Fibroblast of the aortic adventitia (primary cell): ENCODE measurements at places on chromosomes 2 and 18. TPM values are rescaled to one million over a fixed set of nuclear protein-coding genes. Genes with fewer than 3 reads are reported as not detected.
A peak's percentile ranks its signal among the peaks of the same experiment; 100 is the strongest.

DNA sequence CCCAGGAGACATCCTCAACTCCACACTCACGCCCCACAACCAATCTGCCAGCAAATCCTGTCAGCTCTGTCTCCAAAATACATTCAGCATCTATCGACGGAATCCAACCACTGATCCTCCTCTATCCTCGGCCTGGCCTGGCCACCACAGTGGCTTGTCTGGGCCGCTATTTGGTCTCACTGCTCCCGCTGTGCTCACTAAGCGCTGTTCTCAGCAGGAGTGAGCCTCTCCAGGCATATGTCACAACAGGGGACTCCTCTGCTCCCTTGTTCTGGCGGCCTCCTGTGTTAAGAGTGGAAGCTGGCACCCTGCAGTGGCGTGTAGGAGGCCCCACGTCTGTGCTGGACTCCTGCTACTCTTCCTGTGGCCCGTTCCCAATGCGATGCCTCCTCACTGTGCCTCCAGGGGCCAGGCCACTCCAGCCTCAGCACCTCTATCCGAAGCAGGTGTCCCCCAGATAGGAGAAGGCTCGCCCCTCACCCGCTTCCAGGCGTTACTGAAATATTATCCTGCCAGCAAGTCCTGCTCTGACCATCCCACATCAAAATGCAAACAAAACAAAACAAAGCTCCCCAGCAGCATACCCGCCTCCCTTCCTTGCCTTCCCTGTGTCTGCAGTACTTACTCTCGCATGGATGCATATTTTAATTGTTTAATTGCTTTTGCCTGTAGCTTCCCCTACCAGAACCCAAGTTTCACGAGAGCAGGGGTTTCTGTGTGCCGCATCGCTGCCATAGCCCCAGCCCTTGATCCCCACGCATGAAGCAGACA lies 39.9 kb downstream of the CENPO start:
- no peak for DNase-seq

DNA sequence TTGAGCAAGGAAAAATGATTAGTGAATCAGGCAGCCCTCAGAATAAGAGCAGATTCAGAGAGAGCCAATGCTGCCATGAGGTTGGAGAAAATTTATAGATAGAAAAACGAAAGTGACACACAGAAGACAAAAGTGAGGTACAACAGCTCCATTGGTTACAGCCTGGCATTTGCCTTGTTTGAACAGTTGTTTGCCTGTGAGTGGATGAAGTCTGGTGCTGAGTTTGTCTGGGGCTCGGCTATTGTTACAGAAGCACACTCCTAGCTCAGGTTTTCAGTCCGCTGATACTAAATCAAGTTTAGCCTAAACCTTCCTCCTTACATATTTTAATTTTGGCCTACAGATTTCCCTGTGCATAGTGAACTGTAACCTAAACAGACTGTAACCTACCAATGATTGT lies 387.8 kb upstream of the RAB12 start:
- DNase-seq = no peak

RAB17 gene
- 0.54 and 3.5 TPM in 2 replicates for total RNA-seq

DNA sequence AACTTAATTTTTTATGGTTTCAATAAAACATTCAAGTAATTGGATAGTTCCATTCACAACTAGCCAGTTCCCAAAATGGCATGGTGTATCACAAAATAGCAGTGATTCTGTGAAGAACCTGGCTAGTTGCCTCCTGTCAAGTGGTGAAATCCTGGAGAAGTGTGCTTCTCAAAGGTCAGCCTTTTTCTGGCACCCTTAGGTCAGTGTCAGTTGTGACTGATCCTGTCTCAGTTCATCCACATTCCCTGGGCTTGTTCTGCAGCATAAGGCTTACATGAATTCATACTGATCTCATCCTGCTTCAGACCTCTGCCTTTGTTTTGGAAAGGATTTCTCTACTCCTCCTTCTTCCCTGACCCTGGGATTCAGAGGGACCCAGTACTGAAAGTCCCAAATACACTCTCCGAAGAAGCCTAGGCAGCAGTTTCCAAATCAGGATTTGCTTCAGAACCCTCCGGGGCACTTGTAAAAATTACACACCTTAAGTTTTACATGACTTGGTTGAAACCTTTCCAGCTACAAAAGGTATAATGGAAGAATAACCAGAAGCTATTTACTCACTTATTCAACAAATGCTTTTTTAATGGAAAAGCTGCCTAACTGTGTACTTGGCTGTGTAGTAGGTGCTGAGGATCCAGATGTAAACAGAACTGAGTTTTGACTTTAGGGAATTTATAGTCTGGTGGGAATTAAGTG lies 11.0 kb downstream of the MAP3K20 start:
- DNase-seq = no peak

DNA sequence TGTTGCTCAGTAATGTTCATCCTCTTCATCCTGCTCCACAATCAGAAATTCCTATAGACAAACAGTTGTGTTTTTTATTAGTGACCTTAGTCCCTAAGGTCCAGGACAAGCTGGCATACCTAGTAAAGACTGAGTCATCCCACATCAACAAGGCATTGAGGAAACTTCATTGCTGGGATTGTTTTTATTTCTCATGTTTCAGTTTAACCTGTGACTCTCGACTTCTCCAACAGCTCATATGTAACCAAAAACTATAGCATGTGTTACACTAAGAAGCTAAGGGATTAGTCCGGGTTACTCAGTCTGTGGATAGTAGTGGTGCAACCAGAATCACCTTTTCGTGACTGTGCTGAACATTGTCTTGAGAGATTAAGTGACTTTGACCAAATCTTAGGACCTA lies 292.1 kb downstream of the RDH14 start:
- DNase-seq = no peak

- peak; percentile 41 for DNase-seq
Measured at GRCh38 chr2:36441816-36442215, 86.2 kb downstream of the CRIM1 start.

GRCh38 chr2:209086761-209087160 lies 337.1 kb upstream of the MAP2 start:
- DNase-seq = no peak

- no peak for DNase-seq
Measured at GRCh38 chr2:134451347-134451630, 197.4 kb downstream of the MGAT5 start.

EGR4 gene
- total RNA-seq = not detected in 2 replicates

- no peak for DNase-seq
Measured at GRCh38 chr18:3255611-3256165, 6.2 kb upstream of the MYL12B start.

FLACC1 gene
- 1.2 and 3.6 TPM in 2 replicates for total RNA-seq

DNA sequence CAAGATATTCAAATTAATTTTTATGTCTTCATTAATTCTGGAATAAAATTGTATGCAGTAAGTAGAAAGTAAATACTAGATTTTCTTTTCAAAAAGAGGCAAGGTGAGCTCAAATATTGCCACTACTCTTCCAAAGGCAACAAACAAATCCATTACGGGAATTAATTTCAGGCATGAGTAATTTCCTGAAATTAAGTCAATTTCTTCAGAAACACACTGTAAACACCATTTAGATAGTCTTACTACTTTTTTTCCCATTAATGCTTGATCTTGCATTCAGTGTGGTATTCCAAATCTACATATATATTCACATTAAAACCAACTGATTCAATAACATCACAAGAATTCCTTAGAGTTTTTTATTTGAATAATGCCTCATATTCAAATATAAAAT lies 1274.0 kb upstream of the CRIM1 start:
- no peak for DNase-seq

DNA sequence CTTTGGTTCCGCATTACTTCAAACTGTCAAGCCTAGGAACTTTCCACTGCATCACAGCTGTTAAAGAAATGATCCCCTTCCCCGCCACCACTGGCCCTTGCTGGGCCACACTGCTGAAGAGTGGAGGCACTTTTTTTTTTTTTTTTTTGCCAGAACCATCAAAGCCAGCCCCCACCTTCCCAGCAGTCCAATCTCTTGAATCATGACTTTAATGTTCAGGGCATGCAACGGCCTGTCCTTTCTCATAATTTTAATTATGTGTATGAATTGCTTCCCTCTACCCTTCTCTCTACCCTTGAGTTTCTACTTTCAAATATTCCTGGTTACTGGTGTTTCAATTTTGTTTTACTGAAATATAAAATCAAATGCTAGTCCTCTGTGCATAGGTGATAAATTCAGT lies 102.1 kb upstream of the LMAN1 start:
- no peak for DNase-seq

GRCh38 chr2:176089843-176090395 lies 2.6 kb upstream of the HOXD13 start:
- DNase-seq = no peak

DNA sequence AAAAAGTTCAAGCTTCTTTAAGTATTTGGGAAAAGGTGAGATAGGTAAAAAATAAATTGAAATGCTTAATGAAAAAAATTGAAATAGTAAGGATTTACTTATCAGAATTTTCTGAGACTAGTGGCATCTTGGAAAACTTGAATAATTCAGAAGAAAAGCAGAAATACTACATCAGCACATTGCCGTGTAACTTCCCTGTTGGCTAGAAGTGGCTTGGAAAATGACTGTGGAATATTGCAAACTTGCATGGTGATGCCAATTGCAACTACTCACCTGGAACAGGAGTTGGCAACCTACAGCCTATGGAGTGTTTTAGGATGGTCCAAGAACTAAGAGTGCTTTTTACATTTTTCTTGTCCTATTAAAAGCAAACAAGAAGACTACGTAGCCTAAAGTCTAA lies 603.5 kb upstream of the VRK2 start:
- no peak for DNase-seq

LGALSL gene
- 5.0 and 11.0 TPM in 2 replicates for total RNA-seq

HRH4 gene
- under 0.01 TPM in 1 of 2 replicates, not detected in the other for total RNA-seq

DNA sequence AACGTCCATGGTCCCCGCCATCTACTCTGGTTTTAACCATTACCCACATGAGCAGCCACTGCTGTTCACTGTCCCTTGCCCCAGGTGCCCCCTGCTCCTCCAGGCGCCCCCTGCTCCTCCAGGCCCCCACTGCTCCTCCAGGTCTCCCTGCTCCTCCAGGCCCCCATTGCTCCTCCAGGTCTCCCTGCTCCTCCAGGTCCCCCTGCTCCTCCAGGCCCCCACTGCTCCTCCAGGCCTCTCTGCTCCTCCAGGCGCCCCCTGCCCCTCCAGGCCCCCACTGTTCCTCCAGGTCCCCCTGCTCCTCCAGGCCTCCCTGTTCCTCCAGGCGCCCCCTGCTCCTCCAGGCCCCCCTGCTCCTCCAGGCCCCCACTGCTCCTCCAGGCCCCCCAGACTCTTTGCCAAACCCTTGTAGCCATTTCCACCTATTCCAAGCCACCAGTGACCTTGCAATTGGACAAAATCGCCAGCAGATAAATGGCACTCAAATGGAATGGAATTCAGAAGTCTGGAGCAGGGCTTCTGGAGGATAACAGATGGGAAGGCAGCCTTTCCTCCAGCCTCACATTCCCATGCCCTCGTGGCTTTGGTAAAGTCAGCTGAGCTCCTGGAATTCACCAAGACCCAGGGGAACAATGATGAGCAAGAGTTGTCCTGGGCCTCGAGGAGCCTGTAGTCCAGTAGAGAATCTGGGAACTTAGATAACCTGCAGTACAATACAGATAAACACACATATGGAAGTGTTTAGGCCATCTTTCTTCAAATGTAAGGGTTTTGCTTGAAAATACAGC lies 13.3 kb upstream of the RPL31 start:
- DNase-seq = no peak

DNA sequence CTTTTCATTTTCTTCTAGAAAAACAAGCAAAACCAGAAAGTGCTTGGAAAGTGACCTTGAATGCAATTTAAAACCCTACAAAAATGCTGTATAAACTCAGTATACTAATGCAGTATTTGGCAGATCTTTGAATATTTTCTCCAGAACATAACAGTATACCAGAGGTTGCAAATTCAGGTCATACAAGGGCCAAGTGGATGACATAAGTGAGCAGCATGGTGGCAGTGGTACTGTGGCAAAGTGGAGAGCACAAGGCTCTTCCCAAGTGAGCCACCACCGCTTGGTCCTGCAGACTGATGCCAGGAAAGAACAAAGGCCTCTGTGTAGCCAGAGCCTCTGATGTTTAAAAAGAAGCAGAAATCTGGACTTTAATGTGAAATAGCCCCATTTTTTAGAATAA lies 33.1 kb downstream of the METTL4 start:
- DNase-seq = no peak

- no peak for DNase-seq
Measured at GRCh38 chr2:209988010-209988409, 14.4 kb upstream of the RPE start.

UGT1A6 gene
- total RNA-seq = 0.09 TPM in 1 of 2 replicates, not detected in the other

GRCh38 chr18:23584019-23584983 lies 2.0 kb downstream of the NPC1 start:
- no peak for DNase-seq

DNA sequence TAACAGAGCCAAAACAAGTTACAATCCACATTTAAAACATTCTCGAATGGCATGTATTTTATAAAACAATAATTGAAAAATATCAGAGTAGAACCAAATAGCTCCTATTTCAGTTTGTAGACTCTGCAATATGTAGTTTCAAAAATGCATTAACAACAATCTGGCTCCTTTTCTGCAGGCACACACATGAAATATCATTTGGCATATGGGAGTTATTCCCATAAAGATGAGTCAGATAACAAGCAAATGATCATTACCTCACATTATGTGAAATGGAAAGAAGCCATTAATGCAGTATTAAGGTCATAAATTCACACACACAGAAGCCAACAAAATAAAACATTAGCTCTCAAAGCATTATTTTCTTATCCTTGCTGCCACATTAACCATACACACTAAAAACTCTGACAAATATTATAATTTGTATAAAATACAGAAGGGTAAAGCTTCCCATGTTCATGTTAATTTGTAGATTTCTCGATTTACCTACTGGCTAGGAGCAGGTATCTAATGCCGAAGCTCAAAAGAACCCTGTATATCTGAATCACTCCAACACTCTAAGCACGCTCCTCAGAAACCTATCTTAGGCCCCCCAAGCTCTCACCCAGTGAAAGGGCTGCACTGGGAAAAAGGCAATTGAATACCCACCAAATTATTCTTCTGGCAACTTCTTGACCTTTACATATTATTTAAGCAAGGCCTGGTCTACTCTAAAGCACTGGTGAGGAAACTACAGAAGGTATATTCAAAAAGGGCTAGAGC lies 13.8 kb downstream of the NBAS start:
- DNase-seq = no peak

DNA sequence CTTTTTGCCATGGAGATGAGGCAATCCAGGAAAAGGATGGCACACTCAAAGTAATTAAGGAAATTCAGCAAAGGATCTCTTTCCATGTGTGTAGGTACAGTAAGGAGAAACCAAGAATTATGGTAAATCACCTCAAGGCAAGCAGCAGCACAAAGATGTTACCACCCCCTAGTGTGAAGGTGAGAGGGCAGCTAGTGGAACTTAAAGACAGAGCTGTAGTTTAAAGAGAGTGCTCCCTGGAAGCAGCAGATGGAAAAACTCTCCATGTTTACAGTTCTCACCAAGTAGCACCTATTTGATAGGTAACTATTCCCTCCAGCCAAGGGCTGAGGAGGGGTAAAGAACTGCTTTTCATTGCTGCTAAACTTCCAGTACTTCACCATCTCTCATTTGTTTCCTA lies 860.4 kb upstream of the CRIM1 start:
- no peak for DNase-seq
